Osteoblast (primary cell): ENCODE measurements at places on chromosomes 11 and 22.

GRCh38 chr11:98600786-98601773 is 419.7 kb upstream of the CNTN5 start:
- no peak for DNase-seq

DNA sequence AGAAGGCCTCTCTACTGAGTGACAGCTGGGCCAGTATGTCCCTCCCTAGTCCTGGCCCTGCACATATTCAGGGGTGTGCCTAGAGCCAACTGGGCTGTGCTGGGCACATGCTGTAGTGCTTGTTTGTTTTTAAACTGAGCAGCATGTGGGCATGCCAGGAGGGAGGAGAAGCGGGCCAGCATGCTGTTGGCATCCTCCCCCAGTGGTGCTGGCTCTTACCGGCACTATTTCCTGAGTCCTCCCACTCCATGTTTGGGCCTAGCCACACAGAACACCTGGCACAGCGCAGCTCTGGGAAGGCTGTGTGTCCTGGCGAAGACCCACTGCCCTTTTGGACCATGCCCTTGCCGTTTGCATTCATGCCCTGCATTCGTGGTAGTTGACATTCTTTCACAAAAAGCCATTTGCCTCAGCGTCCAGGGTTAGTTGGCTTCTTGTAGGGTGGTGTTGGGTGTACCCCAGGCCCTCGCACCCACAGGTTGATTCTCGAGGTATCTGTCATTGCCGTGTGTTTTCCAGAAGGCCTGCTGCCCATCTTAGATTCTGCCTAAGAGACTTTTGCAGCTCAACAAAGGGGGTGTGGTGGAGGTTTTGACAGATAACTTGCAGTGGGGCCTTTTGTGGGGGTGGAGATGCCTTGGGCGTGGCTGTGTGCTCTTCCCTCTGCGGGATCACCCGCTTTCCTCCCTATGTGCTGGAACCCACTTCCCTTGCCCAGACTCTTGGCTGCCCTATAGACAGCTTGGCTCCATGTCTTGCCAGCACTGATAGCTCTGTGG is 13.6 kb downstream of the DGCR8 start:
- peak; percentile 38 for DNase-seq

DNA sequence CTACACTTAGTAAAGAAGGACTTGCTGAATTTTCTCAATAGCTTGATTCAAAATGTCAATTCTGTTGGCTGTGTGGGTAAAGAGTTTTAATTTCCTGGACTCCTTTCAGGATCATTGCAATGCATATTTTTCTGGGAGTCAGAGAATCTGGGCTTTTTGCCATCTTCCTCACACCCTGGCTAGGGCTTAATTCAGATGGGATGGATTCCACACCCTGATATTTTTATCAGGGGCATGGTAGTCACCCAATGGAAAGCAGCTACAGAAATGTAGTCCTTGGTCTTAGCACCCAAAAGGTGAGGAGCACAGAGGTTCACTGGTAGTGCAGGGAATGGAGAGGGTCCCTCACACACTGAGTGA is 79.3 kb downstream of the SGSM3 start:
- peak; percentile 87 for DNase-seq

GRCh38 chr22:41831383-41831782 is 1.5 kb upstream of the SREBF2 start:
- no peak for DNase-seq

DNA sequence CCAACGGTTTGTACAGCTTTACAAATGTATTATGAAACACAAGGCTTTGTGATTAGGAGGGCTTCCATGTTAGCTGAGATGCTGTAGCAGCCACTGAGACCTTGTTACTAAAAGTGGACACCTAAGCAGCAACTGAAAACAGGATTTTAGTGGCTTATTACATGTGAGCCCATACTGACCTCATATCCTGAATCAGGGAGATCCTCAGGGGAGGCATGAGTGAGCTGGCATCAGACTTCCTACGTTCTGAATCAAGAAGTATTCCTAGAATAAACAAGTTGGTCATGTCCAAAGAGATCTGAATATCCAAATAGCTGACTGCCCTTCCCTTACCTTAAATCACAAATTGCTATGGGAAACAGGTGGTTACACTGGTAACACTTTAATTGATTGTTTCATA is 59.1 kb upstream of the SCUBE2 start:
- peak; percentile 68 for DNase-seq
